Posterior cingulate gyrus (tissue), 11 donors: ENCODE measurements at places on chromosomes 5 and 9.
A peak's percentile ranks its signal among the peaks of the same experiment; 100 is the strongest.

GRCh38 chr5:154141745-154142221, 48.8 kb upstream of the GALNT10 start:
- DNase-seq: no peak

GRCh38 chr9:118734696-118735095, 634.5 kb downstream of the BRINP1 start:
- DNase-seq: no peak

GRCh38 chr5:90329911-90330310, 79.6 kb downstream of the CETN3 start:
- no peak for DNase-seq

GRCh38 chr9:4020755-4021296, 279.0 kb downstream of the GLIS3 start:
- no peak for DNase-seq

DNA sequence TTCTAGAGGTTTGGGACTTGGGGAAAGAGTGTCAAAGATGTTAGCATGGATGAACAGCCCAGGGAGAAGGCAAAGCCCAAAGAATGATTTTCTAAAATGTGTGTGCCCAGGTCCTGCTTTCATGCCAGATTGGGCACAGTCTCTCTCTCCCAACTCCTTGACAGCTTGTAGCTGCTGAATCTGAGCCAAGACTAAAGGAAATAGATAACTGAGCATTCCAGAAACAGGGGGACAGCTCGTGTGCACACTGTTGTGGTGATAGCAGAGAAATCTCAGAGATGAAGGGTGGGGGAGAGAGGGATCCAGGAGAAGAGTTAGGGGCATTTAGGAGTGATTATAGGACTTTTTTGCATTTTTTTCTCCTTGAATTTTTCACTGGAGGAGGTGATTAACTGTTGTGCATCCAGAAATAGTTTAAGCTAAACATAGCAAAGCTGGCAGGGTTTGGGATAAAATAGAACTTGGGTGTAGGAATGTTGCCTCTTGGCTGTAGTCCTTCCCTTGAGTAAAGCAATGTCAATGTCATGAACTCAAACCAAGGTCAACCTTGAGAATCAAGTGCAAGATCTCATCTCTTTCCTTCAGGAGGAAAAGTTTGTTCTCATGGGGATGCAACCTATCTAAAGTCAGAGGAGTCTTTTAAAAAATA, 245.9 kb downstream of the SH3GL2 start:
- DNase-seq: no peak

GRCh38 chr9:137114613-137115393, at the start of gene DPP7:
Gene DPP7, minus strand, starts transcription at chr9:137114733. Its CDS starts 20 bp downstream, at chr9:137114713.
- DNase-seq: peak; percentile 61

DNA sequence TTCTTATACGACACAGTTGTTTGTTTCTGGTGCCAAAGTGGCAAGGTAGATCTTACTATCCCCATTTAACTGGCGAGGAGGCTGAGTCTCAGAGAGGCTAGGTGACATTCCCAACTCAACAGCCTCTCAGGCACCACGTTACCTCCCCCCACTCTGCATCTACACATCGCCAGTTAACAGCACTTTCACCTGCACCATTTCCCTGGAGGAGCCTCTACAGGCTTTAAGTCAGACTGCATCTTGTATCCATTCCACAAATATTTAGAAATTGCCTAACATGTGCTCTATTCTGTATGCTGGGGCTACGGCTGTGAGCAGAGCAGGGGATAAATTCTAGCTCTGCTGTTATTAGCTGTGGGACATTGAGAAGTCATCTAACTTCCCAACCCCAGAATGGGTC, 168.6 kb downstream of the INSYN2B start:
- no peak for DNase-seq

GRCh38 chr5:78355561-78355960, 4.9 kb upstream of the SCAMP1 start:
- no peak for DNase-seq

GRCh38 chr9:13707612-13708576, 428.4 kb upstream of the MPDZ start:
- DNase-seq: no peak

DNA sequence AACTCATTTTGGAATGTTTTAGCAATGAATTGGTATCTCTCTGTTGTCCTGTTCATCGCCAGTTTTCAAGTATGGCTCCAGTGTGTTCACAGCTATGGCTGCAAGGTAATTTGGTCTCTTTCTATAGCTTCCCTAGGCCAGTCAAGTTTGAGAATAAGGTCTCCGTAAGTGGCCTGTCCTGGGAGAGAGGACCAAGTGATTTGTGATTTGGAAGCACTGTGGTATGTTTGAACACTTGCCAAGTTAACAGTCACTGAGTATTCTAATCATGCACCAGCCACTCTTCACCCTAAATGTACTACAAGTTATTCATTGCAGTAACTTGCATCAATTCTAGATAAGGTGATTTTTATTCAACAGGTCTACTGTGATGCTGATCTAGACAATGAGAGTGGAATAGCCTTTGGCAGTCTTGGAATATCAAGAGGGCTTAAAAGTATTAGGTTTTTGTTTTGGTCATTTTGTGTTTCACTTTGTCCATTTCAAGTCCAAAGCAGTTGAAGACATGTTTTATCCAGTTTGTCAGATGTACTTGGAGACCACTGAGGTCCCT, 41.1 kb downstream of the G3BP1 start:
- DNase-seq: no peak

- no peak for DNase-seq
Measured at GRCh38 chr9:75664597-75664996, 225.9 kb upstream of the PCSK5 start.

GRCh38 chr5:41161271-41161670, 52.1 kb downstream of the C6 start:
- no peak for DNase-seq

GRCh38 chr5:75717082-75717922, at the start of gene POC5:
Gene POC5, minus strand, starts transcription at chr5:75717437. Its CDS starts 4,500 bp downstream, at chr5:75712937.
- DNase-seq: peak; percentile 89

DNA sequence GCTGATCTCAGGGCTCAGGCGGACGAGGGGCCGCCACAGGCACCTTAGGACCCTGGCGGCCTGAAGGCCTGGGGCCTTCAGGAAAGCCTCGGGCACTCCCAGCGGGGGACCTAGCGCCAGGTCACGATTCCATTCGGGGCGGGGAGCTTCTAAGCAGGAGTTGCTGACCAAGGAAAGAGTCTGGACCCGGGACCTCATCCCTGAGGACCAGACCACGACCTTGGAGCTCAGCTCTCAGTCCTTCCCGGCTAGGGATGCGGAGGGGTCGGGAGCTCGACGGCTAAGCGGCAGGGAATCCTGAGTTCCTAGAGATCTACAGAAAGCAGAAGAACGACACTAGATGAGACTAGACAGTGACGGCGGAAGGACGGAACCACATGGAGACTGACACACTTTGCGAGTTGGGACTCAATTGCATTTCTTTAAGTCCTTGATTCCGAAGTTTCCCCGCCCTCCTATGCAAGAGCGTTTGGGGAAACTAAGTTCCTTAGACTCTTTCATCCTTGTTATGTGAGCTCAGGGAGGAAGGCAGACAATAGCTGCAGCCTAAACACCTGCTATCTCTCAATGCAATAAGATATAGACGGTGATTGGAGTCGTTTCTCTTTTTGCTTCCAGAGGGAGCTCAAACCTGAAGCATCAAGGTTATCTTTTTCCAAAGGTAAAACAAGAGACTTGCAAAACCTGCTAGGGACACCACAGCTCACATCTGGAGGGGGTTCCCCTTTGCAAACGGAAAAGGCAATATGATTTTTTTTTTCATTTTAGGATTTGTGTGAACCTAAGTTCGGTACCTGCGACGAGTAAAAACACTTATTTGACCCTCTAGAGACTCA, 9.7 kb downstream of the NR2F1-AS1 start:
- no peak for DNase-seq

- no peak for DNase-seq
Measured at GRCh38 chr5:179033004-179033580, 9.5 kb downstream of the ZNF879 start.

GRCh38 chr9:99565203-99565602, 256.5 kb upstream of the NR4A3 start:
- DNase-seq: peak; percentile 13

DNA sequence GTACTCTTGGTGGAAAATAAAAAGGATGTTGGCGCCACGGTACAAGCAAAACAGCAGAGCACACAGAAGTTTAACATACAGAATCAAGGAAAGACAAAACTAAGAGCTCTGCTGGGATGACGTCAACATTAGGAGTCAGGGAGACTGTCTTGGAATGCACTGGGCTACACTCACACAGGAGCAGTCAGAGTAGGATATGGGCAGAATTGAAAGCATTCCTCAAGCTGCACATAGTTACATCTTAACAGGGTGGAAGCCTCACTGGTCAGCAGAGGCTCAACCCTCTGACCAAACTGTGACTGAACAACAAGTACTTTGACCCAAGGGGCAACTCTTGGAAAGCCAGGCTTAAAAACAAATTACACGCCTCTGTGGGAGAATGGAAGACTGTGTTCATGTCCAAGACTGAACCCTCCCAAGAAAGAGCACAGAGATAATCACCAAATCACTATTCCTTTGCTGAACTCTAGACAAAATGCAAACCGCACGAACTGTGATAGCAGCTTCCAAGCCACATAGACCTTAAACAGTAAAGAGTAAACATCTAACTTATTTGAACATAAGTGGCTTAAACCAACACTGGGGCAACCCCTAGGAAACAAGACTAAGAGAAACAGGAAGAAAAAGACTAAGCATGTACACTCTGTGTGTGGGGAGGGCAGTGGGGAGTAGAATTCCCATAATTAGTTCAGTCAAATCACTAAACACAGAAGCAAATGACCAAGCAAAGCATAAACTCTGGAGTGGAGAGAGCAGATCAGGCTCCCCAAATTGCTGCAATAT, 772.7 kb downstream of the PRELID2 start:
- no peak for DNase-seq

GRCh38 chr9:36045610-36046009, 8.9 kb downstream of the RECK start:
- no peak for DNase-seq

DNA sequence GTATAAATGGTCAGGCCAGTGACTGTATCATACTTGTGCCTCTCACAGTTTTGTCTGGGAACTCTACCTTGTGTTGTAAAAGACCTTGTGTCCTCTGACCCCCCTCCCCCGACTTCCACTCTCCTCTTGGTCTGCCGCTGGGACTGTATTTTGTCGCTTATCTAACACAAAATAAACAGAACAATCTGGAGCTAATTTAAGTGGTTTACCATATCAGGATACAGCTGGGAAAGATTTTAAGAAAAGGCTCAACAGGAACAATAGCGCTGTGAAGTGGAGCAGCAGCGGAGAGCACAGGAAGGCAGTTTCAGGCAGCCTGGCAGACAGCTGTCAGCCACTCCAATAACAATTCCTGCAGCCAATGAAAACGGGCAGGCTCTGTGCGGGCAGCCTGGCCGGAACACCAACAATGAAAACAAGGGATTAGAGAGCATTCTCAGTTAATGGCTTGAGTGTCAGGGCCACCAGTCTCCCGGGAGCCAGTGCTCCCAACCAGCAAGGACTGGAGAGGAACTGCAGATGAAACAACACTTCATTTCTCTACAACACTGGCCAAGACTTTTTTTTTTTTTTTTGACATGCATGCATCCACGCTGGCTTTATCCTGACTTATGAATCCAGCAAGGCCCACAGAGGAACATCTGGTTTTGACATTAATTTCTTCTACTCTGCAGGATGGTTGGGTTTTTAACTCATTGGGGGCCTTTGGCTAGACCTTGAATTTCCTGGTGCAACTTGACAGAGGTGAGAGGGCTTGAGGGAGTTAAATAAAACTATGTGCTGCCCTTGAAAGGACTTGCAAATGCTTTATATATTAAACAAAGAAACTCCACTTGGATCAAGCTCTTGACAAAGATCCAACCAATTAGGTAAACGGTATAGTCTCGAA, 76.7 kb downstream of the ARSB start:
- DNase-seq: no peak

GRCh38 chr5:55104946-55105701, 2.7 kb downstream of the GZMA start:
- no peak for DNase-seq

DNA sequence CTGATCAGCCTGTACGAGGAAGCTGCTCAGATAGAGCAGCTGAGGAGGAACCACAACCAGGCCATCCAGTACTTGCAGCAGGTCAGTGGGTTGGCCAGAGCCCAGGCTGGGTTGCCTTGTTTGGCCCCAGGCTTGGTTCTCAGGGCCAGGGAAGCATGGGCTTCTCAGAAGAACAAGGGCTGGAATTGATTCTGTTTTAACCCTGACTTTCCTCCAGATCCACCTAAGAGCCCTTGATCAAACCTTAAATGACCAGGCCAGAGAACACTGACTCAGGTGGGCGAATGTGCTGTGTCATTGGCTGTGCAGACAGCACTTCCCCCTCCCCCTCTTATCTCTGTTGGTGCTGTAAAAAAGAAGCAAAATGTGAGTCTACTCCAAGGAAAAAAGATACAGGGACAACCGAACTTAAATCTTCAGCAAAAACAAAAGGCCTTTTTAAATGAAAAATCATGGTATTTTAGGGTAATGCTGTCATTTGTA, 28.1 kb downstream of the TTC23L start:
- DNase-seq: peak; percentile 8

- DNase-seq: no peak
Measured at GRCh38 chr9:127878652-127879390, 1.3 kb upstream of the AK1 start.

GRCh38 chr9:130204341-130204740, 32.1 kb downstream of the NCS1 start:
- no peak for DNase-seq

- DNase-seq: no peak
Measured at GRCh38 chr5:158642879-158643278, 456.8 kb downstream of the EBF1 start.

GRCh38 chr9:79731171-79731890, 159.6 kb downstream of the TLE4 start:
- DNase-seq: no peak

- DNase-seq: no peak
Measured at GRCh38 chr5:156621719-156622118, 228.4 kb upstream of the PPP1R2B start.

DNA sequence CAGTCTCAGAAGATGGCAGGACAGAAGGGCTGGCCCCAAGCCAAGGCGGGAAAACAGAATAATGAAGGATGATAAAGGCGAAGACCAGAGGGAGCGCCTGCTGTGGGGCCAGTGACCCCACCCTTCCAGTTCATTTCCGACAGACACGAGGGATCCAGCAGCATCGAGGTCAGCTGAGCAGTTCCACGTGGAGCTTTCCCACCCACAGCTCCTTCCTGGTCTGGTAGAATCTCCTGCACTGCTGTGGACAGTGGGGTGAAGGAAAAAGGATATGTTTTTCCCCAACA, 265.9 kb upstream of the VLDLR start:
- no peak for DNase-seq

DNA sequence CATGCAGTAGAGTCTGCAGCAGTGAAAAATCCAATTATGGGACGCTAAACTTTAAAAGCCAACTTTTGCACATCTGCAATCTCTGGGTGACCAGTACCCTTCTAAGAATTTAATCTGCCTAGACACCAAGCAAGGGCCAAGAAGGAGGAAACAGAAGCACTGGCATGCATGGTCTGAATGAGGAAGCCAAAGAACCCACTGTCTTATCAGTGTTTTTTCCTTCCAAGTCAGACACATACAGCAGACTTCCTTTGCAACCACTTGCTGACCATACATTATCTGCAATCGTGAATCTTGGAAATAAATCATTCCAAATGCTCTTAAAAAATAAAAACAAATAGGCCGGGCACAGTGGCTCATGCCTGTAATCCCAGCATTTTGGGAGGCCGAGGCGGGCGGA, 65.9 kb downstream of the DEPDC1B start:
- no peak for DNase-seq
